HT-29 (cell line): ENCODE measurements at places on chromosomes 13 and 19. TPM values are rescaled to one million over a fixed set of nuclear protein-coding genes. Genes with fewer than 3 reads are reported as not detected.

DNA sequence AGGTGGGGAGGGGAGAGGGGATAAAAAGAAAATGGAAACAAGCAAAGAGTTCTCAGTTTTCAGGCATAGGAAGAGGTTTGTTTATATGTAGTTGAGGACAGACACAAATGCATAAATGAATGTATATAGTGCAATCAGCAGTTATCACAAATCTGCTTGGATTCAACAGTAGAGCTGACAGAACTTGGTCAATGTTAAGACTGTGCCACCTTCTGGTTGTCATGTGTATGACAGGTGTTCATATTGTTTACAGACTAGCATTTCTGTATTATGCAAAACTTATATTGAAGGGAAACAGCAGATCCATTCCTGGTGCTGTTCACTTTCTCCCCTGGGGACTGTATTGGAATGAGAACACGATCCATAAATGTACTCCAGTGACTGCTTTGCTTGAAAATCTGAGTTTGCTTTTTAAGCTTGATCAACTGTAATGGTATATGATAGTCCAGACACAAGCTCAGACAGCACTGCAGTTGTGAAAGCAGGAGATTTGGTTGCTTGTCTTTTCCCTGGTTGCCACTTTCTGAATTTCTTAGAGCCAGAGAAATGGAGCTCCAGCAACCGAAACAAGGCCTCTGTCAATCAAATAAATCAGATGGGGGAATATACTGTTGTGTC is 319.5 kb upstream of the OBI1 start:
- DNase-seq: peak; percentile 80

DNA sequence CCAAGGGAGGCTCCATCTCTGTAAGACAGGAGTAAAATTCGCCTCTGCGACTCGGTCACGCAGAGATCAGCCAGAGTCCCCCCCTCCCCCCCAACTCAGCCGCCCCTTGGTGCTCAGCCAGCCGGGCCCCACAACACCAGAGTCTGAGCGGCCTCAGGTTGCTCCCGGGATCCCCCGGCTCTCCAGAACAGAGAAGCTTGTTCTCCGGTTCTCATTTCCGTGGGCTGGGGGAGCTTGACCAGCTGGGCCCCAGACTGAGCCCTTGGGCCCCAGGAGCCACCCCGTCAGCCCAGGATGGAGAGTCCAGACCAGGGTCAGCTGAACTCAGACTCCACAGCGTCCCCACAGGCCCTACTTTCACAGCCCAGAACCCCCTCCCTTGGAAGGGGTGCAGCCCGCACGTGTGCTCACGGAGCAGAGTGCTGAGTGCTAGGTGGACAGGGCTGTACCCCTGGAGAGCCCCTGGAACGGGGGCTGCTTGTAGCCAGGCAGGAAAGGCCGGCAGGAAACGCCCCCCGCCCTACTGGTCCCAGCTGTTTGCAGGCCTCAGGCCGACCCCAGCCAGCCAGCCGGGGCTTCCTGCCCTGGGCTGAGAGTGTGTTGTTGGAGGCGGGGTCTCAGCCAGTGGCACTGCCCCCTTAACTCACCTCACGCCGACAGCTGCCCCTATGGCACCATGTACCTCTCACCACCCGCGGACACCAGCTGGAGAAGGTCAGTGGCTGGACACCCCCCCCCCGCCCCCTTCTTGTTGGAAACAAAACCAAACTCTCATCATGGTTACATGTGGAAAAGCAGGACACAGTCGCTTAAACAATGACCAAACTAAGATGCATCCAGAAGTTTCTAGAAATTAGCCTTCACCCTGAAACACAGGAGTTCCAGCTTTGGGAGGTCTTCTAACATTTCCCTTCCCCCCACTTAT is 44.4 kb downstream of the COMP start:
- no peak for DNase-seq

- DNase-seq: no peak
These were observed at the start of gene PDE4C for GRCh38 chr19:18225702-18226468. TSS of gene PDE4C (minus strand) at chr19:18226438. CDS start at chr19:18226415, 23 bp downstream.

GRCh38 chr13:94854688-94855087 is 142.3 kb upstream of the SOX21 start:
- no peak for DNase-seq

- no peak for DNase-seq
These were observed 182.6 kb downstream of the COL4A1 start for GRCh38 chr13:110124201-110124940.

DNA sequence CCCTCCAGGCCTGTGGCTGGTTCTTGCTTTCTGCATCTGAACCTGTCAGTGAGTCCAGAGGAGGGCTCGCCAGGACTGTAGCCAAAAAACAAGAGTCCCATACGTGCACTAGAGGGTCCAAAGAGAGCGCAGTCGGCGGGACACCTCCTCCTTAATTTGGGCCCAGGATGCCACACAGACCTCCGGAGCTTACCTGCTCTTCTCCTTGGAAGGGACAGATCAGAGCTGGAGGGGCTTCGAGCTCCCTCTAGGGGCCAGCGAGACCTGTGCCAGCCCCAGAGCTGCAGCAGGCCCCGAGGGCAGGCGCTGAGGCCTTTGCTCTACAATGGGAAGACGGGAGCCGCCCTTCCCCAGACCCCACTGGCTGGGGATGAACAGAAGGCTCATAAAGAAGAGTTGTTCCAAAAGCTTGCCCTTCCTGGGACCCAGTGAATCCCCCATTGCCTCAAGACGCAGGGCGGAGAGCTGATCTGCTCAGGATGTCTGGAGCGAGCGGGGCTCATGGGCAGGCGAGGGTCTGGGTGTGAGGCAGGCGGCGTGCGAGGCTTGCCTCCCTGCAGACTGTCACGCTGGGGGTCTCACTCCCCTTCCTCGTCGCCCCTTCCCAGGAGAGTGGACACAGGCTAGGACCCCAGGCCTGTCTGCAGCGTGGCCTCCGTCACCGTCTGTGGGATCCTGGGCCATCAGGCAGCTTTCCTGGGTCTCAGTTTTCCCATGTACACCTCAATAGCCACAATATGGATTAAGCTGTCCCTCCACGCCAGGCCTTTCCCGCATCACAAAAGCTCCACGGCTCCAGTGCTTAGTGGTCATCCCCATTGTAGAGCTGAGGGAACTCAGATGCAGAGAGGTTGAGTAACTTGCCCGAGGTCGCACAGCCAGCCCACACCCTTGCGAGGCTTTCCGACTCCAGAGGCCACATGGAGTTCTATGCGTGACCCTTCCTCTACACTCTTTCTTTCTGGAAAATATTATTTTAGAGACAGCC is 46.9 kb upstream of the VSTM2B start:
- peak; percentile 47 for DNase-seq

DNA sequence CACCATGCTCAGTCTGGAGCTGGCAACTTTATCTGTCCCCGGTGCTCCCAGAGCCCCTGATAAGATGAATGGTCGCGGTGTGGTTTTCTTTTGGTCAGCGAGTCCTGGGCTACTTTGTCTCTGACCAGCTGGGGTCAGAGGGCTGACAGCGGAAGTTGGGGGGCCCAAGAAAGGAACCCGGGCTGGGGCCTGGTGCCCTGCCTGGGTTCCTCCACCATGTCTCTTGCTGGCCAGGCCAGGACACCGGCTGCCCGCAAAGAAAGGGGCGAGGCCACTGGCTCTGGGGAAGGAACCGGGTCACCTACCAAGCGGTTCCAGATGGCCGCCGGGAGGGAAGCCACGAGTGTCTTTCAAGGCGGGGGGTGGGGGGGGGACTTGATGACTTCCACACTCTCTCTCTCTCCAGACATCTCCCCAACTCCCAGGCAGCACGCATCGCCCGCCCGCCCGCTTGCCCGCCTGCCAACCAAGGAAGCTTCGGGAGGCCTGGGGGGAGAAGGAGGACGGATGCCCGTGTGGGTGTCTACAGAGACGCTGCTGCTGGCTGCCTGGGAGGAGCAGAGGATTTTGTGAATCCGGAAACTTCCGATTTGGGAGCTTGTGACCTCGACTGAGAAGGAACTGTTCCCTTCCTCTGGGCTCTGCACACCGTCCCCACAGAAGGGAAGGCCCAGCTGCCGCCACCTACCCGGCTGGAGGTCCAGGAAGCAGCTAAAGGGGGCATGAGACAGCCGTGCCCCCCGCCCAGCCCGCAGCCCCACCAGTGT is 1.1 kb downstream of the PIP5K1C start:
- DNase-seq: no peak

MIDN gene
- total RNA-seq: 32.5 and 38.6 TPM in 2 replicates

DACH1 gene
- 0.37 and 0.48 TPM in 2 replicates for total RNA-seq

ATXN8OS gene
- not detected in 2 replicates for total RNA-seq

ZNF844 gene
- 0.86 and 0.99 TPM in 2 replicates for total RNA-seq

OR10H1 gene
- not detected in 2 replicates for total RNA-seq
